ENCODE measurements at places on chromosomes 2 and 18.
A peak's percentile ranks its signal among the peaks of the same experiment; 100 is the strongest.

DNA sequence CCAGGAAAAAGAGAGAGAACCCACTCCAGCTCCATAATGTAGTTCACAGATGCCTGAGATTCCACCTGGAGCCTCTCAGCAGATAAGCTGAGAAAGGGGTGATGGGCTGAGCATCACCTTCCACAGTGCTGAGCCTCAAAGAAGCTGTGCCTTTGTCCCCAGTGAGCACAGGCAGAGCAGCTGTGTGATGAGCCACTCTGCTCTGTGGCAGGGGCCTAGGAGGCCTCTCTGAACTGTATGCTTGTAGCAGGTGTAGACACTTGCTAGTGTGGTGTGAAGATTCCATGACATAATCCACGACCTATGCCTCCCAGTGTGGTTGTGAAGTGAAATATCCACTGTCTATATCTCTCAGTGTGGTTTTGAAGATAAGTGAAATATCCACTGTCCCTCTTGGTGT, 70.4 kb upstream of the MGAT4A start:
- DNase-seq: no peak

- DNase-seq: peak; percentile 45
Measured at GRCh38 chr2:209472112-209472832, 48.4 kb downstream of the MAP2 start.

DNA sequence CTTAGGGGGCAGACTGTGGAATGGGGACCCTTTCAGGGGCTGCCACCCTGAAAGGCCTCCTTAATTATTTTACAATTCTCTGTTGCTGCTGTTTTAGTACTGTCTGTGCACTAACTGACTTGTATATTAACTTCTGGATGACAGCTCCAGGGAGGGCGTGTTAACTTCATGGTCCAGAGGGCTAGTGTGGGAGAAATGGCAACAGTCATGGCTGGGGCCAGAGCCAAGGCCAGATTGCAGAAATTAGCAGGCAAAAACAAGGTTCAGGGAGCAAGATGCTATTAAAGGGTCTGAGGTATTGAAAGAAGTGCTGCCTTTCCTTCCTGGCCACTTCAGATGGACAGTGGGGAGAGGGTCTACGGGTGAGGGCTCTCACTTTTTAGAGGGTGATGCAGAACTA, 9.1 kb downstream of the WIPF1 start:
- DNase-seq: no peak

- peak; percentile 80 for DNase-seq
Measured at GRCh38 chr2:38806015-38806732, 28.2 kb downstream of the GEMIN6 start.

GRCh38 chr18:44298566-44298965, 382.1 kb upstream of the SETBP1 start:
- DNase-seq: no peak

- DNase-seq: no peak
Measured at GRCh38 chr2:217219164-217219520, 359.3 kb upstream of the TNP1 start.

- no peak for DNase-seq
Measured at GRCh38 chr18:13067966-13068365, 76.8 kb downstream of the CEP192 start.

DNA sequence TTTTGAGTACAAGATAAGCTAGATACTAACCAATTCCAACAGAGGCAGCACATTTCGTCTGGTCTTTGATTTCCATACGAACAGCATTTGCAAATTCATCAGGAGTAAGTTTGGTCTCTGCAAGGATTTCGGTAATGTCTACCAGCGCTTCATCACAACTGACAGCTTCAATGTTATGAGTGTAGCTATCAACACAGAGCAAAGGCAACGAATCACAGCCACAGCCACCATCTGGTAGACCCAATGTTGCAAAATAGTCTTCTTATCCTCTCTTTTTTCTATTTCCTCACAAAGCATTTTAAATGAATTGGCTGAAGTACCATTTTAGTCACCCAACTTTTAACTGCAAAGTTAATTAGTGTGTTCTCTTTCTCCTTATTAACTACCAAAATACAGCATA, 68.3 kb downstream of the REV1 start:
- no peak for DNase-seq

- peak; percentile 40 for DNase-seq
Measured at GRCh38 chr2:113190871-113191270, 17.1 kb downstream of the PSD4 start.

DNA sequence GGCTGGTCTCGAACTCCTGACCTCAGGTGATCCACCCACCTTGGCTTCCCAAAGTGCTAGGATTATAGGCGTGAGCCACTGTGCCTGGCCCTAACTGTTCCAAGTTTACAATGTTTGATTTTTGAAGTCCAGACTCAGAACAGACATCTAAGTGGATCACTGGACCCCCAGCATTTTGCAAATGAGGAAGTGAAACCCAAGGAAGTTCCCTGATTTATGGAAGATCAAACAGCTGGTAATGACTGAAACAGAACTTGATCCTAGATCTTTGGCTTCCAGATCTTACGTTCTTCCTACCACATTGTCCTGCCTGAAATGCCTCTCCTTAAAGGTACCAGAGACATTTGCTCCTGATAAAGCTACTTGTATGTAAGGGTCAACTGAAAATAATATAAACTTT, 58.3 kb upstream of the NCOA1 start:
- peak; percentile 55 for DNase-seq

- DNase-seq: no peak
Measured at GRCh38 chr2:42072349-42073118, 24.7 kb downstream of the PKDCC start.

- DNase-seq: no peak
Measured at GRCh38 chr2:3099860-3100234, 277.8 kb downstream of the EIPR1 start.

DNA sequence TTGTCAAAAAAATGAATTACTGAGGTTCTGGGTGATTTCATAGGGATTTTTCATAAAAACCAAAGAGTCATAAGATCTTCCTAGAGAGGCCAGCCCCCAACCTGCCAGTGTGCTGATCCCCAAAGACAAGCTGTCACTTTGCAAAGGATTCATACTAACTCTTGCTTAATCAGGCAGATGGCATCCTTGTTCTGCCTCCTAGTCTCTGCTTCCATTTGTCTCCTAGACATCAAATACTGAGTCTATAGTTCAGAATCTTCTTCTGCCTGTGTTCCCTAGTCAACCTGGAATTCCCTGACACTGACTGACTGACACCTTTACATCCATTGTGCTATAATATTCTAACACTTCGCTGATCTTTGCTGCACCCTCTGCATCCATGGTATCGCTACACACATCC, 84.9 kb downstream of the SLC8A1 start:
- DNase-seq: no peak

GRCh38 chr2:29423061-29423666, 307.9 kb downstream of the CLIP4 start:
- peak; percentile 25 for DNase-seq

DNA sequence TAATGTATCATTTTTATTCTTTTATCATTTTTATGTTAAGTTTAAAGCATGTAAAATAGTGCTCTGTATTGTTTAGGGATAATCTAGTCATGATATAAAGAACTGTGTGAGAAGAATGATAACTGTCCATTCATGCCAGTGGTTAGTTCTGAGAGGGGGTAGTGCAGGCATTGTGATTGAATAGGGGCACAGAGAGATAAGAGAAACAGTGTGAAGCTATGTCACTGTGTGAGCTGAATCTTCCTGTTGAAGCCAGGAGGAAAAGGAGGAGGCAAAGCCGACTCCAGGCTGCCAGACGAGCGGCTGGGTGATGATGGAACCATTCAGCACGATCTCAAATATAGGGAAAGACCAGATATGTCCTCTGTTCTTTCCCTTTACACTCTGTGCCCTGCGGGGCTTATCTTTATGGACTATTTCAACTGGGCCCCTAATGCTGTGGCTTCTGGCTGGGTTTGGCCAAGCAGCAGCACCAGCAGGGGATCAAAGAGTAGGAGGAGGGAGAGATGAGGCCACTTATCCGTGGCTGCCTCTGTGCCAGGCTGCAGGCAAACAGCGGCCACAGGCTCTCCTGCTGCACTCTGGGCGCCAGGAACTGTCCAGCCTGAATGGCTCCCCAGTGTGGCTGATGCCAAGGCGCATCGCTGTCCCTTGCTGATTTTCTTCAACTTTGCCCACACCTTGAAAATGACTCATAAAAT, 128.0 kb downstream of the SPP2 start:
- no peak for DNase-seq

- peak; percentile 67 for DNase-seq
Measured at GRCh38 chr18:13214609-13215008, 4.0 kb upstream of the LDLRAD4 start.

GRCh38 chr2:202114795-202115194, 41.7 kb downstream of the KIAA2012 start:
- DNase-seq: peak; percentile 76

GRCh38 chr2:10278029-10278762, 24.5 kb upstream of the HPCAL1 start:
- DNase-seq: peak; percentile 97

DNA sequence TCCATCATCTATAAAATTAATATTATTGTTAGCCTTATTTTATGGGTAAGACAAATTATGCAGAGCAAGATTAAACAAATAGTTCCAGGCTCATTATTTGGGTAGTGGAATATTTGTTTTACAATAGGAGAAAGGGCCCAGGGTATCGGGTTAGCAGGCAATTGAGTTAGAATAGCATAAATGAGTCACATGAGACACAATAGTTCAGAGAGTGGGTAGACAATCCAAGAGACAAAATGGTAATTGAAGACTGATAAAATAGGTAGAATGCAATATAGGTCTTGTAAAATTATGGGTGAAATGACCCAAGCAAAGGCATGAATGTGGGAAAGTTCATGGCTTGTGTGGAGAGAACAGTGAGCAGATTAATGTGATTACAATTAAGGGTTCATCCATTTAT, 790.9 kb upstream of the GCFC2 start:
- DNase-seq: no peak

DNA sequence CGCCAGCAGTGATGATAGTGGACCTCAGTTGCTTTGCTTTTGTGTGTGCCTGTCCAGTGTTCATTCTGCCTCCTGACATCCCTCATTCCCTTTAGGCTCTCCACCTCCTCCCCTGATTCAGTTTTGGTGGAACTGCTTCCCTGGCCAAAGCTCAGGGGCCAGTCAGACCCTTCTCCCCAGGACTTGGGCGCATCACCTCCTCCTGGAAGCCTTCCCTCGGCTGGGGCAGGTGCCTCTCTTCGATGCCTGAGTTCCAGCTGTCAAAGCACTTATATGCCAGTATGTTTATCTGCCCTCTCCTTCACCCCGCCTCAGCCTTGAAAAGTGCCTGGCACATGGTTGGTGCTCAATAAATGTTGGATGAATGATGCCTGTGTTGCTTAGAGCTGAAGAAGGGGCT, 11.5 kb downstream of the NMUR1 start:
- DNase-seq: no peak

DNA sequence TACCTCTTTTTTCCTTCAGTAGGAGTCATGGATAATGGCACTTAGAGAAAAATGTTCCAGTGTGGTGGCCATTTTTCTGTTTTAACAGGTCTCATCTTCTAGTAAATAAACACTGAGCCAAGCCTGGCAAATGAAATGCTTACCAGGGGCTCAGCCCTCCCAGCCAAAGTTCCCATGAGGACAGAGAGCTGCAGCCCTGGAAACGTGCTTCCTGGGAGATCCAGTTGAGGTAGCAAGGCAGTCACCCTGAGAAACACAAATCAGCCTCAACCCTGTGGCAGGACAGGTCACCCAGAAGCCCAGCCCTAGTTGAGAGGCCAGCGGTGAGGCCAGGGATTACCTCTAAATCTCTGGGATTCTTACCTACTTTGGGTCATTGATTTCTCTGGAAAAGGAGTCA, 140.1 kb downstream of the LNPK start:
- no peak for DNase-seq

DNA sequence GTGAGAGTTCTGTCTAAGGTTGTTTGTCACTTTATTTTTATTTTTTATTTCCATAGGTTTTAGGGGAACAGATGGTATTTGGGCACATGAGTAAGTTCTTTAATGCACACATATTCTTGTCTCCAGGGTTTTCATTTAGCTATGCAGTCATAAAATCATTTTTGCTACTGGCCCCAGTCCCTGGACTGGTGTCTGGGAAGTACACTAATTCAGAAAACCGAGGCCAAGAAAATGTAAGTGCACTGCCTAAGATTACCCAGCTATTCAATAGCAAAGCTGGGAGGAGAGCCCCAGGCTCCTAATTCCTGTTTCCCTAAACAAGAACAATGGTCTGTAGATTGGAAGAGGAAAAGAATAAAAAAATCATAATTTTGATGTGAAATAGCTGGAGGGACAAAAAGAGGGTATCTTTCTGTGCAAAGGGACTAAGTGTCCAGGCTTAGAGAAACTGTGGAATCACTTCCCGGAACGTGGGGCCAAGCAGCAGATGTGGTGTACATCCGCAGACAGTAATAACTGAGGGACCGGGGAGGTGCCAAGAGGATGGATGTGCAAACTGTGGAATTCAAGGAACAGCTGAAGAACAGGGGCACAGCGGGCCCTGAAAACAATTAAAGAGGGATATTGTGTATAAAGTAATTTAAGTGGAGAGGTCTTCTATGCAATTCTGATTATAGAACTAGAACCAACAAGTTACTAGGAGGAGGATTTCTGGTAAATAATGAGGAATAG, 236.3 kb downstream of the ACKR3 start:
- DNase-seq: no peak

DNA sequence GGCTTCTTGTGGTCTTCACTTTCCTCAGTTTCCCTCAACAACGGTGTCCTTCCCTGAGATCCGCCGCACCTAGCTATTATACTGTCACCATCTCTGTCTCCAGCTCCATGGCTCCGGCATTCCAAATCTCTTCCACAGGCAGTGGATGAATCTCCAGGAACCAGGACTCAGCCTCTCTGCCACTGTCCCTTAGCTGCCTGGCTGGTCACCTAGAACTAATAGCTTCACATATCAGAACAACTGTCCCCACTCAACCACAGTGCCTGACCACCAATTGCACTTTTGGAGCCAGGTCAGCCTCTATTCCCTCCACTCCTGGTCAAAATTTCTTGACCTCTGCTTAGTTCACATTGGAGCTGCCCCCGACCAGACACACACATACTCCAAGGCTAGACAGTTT, 38.1 kb upstream of the AFF3 start:
- no peak for DNase-seq

- no peak for DNase-seq
Measured at GRCh38 chr2:119760237-119760955, 674 bp downstream of the PTPN4 start.

- DNase-seq: no peak
Measured at GRCh38 chr2:30282721-30283120, 51.4 kb downstream of the LBH start.

- DNase-seq: no peak
Measured at GRCh38 chr2:7424481-7424880, 507.3 kb downstream of the RNF144A start.

DNA sequence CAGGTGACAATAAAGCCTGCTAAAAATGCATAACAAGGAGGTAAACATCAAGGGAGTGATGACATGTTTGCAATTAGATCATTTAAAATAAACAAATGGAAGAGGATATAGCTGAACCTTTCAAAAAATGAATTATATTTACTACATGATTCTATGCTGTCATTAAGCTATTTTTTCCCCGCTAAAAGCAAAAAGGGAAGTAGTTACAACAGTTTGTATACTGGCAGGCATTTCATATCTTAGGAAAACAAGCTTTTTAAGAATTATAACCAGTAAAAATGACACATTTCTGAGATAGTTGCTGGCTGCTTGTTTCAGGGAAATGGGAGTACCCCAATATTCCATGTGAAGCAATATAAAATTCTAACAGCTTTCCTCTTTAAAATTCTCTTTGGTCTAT, 89.1 kb upstream of the ITGB6 start:
- peak; percentile 68 for DNase-seq

- DNase-seq: peak; percentile 3
Measured at GRCh38 chr2:209579230-209579749, 155.4 kb downstream of the MAP2 start.

Measured in suppressor macrophage treated with lipopolysaccharide for 4 hours (primary cell).